ENCODE measurements at places on chromosomes 16 and 17.
A peak's percentile ranks its signal among the peaks of the same experiment; 100 is the strongest.

DNA sequence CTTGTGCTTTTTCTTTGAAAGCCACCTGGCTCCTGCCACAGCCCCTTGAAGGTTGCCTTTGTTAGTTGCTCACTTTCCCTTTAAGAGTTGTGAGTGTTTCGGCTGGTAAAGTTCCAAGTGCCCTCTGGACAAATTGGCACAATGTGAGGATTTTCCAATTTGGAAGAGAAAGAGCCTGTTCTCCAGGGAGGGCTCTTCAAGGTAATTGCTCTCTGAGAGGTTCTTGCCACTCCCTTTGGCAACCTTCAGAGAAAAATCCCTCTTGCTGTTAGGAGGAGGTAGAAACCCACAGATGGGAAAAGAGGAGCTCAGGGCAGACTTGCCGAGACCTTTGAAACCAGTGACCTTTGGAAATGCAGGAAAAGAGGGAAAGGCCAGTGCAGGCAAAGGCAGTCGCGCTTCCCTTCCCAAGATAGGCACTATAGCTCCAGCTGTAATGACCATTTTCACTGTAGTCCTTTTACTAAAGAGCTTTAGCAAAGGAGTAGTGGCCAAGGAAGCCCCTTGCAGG lies 49.0 kb upstream of the AKAP1 start:
- DNase-seq: no peak

GRCh38 chr16:61210076-61210475 lies 826.2 kb downstream of the CDH8 start:
- DNase-seq: no peak

- DNase-seq: no peak
These were observed at the start of gene PGP for GRCh38 chr16:2214719-2214968. Gene PGP (minus strand): TSS chr16:2214840. CDS start chr16:2214777, 63 bp downstream.

DNA sequence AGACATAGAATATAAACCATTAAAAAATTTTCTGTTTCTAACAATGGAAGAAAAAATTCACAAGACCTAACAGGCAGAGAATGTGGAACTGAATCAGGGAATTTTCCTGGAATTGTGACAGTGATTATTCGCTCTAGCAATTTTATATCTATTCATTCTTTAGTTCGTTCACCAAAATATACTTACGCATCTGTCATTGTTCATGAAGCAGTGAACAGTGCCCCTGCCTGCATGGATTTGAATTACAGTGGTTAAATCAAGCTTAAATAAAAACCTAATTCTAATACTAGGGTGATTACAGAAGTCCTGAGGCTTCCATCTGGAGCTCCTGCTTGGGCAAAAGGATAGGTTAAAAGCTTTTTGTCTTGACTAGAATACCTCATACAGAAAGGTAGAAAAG lies 48.6 kb downstream of the ABCA8 start:
- no peak for DNase-seq

- no peak for DNase-seq
These were observed 34.7 kb downstream of the VAT1L start for GRCh38 chr16:77823067-77823466.

- no peak for DNase-seq
These were observed 144.7 kb downstream of the CDK5R1 start for GRCh38 chr17:32631341-32632096.

- peak; percentile 88 for DNase-seq
These were observed 28.0 kb downstream of the ZCCHC14 start for GRCh38 chr16:87464691-87465300.

DNA sequence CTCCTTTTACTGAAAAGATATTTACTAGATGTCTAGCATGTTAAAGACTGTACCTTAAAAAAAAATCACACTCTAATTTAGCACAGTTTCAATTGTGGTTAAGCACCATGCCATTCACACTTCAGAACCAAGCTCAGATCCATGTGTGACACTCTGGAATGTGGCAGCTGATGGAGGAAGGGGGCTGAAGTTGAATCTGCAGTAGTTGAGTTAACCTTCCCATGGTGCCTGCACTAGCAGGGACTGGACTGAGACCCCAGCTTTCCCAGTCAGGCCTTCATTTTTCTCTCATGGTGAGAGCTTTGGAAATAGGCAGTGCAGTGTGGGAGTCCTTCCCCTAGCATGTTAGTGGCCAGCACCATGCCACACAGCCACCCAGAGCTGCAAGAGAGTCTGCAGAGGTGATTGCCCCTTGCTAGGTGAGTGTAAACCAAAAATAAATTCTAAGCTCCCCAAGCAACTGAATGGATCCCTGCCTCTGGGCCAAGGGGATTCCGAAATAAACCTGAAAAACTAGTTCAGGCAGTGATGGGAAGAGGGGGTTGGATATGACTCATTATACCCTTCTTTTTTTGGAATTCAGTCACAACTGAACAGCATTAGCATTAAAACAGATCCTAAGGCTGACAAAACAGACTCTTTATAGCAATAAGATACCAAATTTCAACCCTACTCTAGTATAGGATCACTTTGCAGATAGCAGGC lies 208.5 kb downstream of the WWOX start:
- DNase-seq: no peak

DNA sequence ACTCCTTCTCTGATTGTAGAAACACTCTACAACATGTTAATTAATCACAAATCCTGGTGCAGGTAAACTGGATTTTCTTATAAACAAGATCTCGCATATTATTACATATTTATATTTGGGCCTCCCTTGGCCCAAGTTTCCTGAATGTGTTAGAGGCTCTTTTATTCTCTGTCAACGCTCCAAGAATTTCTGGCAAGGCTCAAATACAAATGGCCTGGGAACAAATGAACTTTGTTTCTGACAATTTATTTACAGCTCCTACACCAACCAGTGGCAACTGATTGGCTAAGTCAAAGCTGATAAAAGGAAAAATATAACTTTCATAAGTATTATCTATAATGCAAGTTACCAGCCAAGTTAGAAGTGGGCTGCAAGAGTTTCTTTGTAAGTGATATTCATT lies 64.9 kb upstream of the CORO6 start:
- no peak for DNase-seq

- DNase-seq: no peak
These were observed 48.2 kb downstream of the CCDC42 start for GRCh38 chr17:8696426-8696825.

GRCh38 chr16:85310868-85311585 lies 198.8 kb upstream of the CIBAR2 start:
- no peak for DNase-seq

DNA sequence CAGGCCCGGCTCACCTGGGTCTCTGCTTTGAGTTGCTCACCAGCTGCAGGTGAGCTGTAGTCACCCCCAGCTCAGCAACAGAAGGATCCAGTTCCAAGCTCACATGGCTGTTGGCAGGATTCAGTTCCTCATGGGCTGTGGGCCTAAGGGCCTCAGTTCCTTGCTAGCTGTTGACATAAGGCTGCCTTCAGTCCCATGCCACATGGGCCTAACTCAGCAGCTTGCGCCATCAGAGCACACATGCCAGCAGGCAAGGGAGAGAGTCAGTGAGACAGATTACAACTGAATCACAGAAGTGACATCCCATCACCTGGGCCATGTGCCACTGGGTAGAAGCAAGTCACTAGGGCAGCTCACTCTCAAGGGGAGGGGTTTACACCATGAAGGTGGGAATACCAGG lies 24.7 kb downstream of the PSMD7 start:
- no peak for DNase-seq

- no peak for DNase-seq
These were observed 209.2 kb downstream of the PARN start for GRCh38 chr16:14420721-14421488.

DNA sequence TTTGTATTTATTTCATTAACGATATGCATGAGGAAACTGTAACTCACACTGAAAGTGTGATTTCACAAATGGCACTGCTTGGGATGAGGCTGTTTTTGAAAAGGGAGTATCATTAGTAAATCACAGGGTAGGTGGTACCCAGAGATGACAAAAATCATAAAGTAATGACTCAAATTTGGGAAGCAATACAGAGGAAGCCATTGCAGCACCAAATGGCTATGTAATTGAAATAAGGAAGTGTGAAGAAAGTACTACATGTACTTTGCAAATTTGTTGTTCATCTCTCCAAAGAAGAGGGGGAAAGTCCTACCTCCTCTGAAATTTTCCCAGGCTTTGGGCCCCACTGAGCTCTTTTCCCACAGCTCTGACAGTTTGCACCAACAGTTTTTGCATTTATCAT lies 12.3 kb upstream of the ABCC12 start:
- no peak for DNase-seq

GRCh38 chr16:74682556-74682955 lies 15.9 kb upstream of the RFWD3 start:
- DNase-seq: no peak

DNA sequence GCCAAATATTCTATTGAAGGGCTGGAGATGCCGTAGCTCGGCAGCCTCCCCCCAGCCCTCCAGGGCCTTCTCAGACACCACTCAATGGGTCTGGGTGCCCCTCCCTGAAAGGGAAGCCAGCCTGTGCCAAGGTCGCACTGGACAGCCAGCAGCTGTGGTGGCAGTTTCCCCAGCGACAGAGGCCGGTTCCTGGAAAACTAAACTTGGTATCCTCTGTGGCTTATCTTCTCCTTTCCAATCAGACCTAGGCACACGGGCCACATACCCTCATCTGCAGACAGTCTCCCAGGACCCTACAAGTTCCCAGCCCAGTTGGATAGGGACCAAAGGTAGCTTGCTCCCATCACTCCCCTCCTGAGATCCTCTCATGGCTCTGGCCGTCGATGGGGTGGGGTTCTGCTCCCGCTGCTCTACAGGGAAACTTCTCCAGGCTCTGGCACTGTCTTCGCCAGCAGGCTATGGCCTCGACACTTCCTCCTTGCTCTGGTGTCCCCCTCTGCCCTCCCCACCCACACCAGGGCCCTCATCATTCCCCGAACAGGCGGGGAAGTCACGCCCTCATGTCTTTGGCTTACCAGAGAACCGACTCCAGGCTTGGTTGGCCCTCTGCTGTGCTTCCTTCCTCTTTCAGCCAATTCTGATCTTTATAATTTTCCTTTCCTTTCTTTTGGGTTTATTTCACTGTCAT lies 18.3 kb upstream of the IL21R start:
- no peak for DNase-seq

- no peak for DNase-seq
These were observed 49.1 kb downstream of the RAB11FIP3 start for GRCh38 chr16:474420-475122.

DNA sequence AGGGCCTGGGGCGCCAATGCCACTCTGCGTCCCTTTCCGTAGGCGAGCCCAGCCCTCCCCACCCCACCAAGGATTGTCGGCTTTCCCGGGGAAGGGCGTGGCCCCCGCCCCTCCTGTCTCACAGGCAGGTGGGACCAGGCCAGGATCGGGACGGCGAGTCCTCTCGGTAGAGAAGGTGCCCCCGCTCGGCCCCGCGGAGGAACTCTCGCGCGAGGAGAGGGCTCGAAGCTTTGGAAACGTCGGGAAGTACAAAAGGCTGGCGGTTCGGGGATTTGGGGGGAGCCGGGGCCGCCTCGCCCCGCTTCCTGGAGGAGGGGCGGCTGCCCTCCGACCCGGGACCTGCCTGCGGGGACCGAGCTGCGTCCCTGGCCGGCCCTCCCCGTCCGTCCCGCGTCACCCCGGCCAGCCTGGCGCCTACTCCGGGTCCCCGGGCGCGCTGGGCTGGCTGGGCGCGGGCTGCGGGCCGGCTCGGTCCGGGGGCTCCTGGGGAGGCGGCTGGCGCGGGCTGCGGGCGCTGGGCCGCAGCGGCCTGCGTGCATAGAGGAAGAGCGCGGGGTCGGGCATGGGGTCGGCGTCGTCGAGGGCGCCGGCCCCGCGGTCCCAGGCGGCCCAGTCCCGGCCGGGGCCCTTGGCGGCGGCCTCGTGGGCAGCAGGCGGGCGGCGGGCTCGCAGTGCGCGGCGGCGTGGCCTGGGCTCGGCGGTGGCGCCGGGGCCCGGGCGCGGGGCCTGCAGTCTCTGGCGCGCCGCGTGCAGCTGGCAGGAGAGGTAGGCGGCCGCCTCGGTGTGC lies 12.6 kb upstream of the CLUH start:
- no peak for DNase-seq

- no peak for DNase-seq
These were observed 1473.1 kb downstream of the CDH8 start for GRCh38 chr16:60563166-60563565.

DNA sequence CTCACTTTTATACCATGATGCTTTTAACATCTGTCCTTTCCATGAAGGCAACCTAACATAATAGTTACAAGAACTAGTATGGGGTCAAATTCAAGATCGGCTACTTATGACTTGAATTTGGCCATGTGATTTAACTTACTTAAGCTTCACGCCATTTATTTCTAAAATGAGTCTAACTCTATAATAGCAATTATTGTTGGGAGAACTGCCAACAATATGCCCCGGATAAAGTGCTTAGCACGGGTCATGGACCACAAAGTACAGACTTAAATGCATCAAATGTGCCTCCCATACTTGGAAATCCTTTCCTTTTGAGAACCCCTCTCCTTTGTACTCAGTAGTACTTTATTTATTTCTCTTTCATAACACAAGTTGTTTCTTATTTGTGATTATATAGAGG lies 1603.6 kb upstream of the GOT2 start:
- no peak for DNase-seq

GRCh38 chr17:9670596-9670995 lies 25.3 kb downstream of the USP43 start:
- no peak for DNase-seq

GRCh38 chr17:20202141-20202621 lies 193.0 kb downstream of the SPECC1 start:
- no peak for DNase-seq

Measured in HFFc6 (cell line).